Omental fat pad (tissue), 4 donors: ENCODE measurements at places on chromosomes 13 and 19.

DNA sequence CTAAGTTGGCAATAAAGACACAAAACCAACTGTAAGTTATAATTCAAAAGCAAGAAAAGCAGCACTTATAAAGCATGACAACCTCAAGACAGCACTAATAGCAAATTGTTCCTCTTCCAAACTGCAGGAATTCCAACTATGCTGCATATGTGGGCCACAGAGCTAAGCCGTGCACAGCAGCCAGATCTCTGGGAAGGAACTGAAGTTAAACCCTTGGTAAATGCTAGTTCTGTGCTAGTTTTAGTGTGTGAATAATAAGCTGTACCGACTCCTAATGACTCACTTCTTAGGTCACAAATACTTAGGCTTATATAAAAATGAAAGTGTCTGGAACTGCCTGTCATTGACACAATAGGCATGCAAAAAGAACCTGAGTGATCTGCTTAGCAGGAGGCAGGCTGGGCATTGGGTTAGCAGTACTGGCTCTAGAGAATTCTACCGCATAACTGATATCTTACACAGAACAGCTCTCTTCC, 21.2 kb upstream of the GTF3A start:
- no peak for DNase-seq

- no peak for DNase-seq
These were observed 54.1 kb downstream of the TSSK6 start for GRCh38 chr19:19461306-19461670.

DNA sequence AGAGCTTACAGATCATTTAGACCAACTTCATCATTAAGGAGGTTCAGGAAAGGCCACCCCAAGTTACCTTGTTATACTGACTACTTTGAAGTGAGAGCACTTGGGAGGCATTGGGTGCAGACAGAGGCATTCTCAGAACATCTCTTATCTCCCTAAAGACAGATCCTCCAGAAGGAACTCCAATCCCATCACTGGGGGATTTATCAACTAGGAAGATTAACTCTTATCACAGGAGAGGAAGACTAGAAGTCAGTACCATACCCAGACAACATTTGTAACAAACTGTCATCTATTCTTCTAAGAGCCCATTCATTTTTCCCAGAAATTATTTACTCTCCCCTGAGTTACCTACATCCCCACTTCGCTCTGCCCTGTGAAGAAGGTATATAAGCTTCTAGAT, 5.8 kb upstream of the RFXAP start:
- DNase-seq: no peak

DNA sequence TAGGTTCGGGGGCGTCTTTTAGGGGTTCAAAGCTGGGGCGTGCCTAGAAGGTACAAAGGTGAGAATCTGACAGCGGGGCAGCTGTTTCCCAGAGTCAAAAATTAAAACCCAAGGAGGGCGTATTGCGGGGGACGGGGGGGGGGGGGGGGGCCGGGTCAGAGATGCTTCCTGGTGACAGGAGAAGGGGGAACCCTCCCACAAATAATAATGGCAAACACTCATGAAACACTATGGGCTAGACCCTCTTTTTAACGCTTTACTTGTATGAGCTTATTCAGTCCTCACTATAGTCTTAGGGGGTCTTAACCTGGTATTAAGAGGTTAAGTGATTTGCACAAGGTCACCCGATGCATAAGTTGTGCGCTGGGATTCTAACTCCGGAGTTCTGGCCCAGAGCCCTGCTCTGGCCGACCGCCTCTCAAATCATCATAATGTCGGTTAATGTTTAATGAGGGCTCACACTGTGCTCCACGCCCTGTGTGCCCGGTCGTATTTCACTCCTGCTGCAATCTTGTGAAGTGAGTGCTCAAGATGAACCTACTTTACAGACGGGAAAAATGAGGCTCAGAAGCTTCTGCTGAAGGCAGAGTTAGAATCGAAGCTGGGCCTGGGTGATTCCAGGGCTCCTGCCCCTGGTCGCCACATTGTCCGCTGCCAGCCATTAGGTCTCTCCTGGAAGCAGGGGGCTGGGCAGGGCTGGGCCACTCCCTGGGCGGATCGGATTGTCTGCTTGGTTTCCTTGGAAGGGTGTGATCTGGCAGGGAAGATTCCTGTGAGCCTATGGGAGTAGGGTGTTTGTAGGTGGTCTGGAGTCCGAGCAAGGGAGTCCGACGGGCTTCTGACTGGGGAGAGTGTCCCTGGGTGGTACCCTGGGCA, 964 bp downstream of the PAK4 start:
- DNase-seq: no peak

DNA sequence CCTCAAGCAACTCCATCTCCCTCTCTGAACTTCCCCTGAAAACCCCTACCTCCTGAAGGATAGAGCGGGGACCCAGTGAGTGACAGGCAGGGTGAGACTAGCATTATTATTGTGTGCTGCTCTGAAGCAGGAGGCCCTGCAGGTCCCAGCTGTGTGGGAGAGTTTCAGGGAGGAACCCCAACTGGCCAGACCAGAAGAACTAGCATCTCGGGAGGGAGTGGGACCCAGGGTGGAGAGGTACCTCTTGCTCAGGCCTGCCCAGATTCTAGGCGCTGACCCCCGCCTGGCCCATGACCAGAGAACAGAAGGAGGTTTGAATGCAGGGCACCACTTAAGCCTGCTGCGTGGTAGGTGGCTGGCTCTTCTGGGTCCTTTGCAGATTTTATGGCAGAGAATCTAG, 5.7 kb upstream of the LYPD3 start:
- DNase-seq: no peak

- DNase-seq: no peak
These were observed 2.0 kb upstream of the KLF12 start for GRCh38 chr13:74136084-74136658.

GRCh38 chr13:40060296-40061007, 405.0 kb downstream of the COG6 start:
- DNase-seq: peak; percentile 31

- no peak for DNase-seq
These were observed 192.5 kb downstream of the NDFIP2 start for GRCh38 chr13:79673310-79673992.

DNA sequence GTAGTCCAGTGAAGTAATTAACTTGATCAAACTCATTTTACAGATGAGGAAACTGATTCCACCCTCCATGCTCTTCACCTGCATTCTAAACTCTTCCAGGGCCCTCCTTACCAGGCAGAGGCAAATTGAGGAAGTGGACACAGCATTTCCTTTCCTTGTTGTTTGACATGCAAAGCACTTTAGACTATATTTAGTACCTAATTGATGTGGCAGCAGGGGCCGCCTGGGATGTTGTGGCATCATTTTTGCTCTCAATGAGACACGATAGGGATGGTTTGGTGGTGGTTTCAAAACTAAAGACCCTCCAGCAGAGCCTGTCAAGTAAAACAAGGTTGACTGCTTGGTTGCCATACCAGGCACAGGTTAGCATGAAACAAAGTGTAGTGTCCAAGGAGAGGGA, 7.9 kb downstream of the SIPA1L3 start:
- no peak for DNase-seq
